ENCODE measurements at places on chromosomes 7 and 10.

GRCh38 chr10:34696423-34696822, 118.7 kb downstream of the PARD3 start:
- DNase-seq, result no peak

GRCh38 chr10:84360637-84361365, 32.4 kb downstream of the CCSER2 start:
- DNase-seq, result no peak

- DNase-seq, result no peak
Measured at GRCh38 chr7:67913604-67914003, 917.0 kb downstream of the TYW1 start.

DNA sequence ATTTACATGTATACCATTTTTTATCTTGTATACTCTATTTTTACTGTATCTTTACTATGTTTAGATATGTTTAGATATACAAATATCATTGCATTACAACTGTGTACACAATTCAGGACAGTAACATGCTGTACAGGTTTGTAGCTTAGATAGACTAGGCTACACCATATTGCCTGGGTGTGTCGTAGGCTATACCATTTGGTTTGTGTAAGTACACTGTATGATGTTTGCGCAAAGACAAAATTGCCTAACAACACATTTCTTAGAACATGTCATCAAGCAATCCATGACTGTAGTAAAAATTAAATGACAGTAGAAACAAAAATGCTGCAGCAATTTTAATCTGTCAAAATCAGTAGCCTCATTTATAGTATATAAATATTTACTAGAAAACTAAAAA, 812.2 kb downstream of the GRM8 start:
- DNase-seq, result no peak

DNA sequence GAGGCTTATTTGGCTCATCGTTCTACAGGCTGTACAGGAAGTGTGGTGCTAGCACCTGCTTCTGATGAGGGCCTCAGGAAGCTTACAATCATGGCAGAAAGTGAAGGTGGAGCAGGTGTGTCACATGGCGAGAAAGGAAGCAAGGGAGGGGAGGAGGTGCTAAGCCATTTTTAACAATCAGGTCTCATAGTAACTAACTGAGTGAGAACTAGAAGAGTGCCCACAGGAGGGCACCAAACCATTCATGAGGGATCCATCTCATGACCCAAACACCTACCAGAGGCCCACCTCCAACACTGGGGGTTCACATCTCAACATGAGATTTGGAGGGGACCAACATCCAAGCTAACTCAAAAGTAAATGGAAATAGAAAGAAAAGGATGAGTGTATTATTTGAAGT, 78.1 kb downstream of the CXCL12 start:
- DNase-seq, result no peak

- DNase-seq, result no peak
Measured at GRCh38 chr7:158308001-158308400, 279.6 kb downstream of the PTPRN2 start.

GRCh38 chr7:106071356-106071998, 40.6 kb downstream of the SYPL1 start:
- no peak for DNase-seq

GRCh38 chr10:29763396-29763795, 128.6 kb upstream of the SVIL start:
- DNase-seq, result no peak

DNA sequence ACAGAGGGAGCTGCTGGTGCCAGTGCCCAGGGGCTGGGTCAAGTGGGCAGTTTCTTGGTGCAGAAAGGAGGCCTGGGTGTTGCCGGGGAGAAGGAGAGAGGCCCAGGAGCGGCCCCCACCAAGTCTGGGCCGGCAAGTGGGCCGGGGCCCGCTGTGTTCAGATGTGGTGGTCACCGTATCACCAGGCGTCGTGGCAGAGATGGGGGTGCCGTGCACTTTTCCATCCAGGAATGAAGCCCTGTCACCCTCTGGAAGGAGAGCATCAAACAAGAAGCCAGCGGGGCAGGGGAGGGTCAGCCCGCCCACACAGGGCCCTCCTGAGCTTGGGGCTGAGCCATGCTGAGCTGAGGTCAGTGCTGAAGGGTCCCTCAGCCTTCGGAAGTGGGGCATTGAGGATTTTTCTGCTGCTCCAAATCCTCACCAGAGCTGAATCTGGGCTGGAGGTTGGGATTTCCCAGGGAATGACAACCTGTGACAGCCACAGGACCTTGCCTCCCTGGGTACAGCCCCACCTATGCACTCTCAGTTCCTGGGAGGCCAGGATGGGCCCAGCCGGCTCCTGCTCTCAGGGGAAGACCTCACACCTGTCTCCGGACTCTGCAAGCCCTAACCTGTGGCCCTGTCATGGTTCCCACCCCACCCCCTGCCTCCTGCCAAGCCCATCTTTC, 27.9 kb upstream of the INPP5A start:
- DNase-seq, result no peak

DNA sequence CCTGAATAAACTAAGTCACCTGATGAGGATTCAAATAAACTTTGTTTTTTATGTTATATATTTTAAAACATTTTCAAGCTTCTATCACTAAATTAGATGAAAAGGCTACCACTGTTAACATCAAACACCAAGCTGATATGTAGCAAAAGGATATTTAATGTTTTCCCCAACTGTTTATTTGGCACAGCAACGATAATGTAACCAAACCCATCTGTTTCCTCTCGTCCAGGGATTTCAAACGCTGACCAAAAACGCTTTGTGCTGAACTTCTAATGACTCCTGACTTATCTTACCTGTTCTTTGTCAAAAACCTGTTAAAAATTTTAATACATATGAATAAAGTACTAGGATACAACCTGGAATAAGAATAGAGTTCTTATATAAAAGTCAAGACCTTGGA, 30.5 kb downstream of the DCLRE1A start:
- DNase-seq, result no peak

- DNase-seq, result no peak
Measured at GRCh38 chr7:84568781-84569180, 374.2 kb upstream of the SEMA3A start.

- DNase-seq, result no peak
Measured at GRCh38 chr7:70063371-70063770, 465.1 kb downstream of the AUTS2 start.

GRCh38 chr10:10642751-10643150, 374.9 kb upstream of the CELF2 start:
- DNase-seq, result no peak

DNA sequence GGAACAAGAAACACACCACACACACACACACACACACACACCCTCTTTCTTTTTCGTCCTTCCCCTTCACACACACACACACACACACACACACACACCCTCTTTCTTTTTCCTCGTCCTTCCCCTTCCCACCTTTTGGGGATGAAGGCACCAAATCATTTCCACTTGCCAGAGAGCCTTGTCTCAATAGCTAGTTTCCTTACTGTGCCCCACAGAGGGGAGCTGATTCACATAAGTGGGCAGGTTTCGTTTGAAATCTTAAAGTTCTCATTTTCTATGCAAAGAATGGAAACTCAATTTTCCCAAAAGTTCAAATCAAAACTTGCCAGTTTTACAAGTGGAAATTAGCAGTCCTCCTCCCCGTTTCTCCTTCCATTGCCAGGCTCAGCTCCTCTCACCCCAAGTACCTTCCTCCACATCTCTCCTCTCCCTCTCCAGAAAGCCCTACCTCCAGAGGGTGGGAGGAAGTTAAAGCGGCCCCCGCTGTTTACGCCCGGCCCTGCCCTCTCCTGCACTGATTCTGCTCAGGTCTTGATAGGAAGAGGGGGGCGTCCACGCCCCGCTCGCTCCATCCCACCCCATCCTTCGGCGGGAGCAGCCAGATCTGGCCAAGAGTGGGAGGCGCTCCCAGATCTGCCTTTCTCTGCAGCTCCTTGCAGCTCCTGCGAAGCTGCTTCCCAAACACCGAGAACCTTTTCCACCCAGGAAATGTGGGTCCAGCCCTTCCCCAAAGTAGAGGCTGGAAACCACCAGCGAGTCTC, 1.3 kb downstream of the CTTNBP2 start:
- no peak for DNase-seq

DNA sequence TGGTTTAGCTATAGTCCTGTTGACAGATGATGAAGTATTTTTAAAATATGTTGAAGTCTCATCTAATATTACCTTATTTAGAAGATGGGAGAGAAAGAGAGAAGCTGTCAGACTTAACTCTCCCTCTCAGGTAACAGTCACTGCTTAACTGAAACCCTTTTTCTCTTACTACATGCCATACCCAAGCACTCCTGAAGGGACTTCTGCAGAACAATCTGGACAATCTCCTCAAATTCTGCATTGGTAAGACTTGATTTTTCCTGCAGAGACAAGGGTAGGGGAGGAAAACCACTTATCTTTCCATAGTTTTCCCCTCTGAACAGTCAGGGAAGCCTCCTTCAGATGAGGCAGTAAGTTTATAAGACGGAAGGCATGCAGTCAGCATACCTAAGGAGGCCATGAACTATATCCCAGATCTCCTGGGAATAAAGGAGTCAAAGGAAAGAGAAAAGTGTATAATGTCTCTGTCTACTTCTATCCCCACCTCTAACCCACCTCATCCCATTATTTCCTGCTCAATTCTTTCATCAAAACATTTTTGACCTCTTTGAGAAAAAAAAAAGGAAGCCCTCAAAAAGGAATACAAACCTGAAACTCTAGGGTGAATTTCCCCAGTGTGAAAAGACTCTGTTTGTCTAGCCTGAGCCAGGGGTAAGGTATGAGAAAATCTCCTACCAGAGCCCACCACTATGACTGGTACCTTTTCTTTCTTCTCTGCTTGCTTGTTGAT, 9.4 kb downstream of the ZCWPW1 start:
- DNase-seq, result no peak

DNA sequence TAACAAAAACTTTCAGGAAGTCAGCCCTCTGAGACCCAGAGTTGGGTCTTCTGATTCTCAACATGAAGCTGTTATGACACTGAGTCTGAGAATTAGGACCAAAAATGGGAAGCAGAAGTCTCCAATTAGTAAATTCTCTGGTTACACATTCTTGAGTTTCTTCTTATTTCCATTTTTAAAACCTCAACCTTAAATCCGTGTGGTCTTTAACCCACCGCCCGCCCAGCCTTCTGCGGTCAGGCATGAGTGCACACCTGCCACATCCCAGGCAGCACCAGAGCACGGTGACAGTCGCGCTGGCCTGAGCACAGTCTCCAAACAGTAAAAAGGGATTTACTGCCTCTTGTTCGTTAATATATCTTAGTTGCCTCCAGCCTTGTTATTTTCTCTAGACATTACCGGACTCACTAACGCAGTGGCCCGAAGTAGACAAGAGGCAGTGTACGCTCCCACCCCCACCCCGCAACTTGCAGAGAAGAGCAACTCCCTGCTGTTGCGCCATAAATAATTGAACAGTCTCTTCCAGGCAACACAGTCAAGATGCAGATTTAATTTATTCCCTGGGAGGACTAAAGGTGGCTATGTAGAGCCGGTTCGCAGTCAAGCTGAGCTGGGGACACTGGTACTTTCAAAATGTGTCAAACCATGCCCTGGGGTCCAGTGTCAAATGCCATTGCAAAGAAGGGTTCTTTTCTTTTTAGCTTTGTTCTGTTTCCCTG, 147.0 kb upstream of the CELF2 start:
- no peak for DNase-seq

DNA sequence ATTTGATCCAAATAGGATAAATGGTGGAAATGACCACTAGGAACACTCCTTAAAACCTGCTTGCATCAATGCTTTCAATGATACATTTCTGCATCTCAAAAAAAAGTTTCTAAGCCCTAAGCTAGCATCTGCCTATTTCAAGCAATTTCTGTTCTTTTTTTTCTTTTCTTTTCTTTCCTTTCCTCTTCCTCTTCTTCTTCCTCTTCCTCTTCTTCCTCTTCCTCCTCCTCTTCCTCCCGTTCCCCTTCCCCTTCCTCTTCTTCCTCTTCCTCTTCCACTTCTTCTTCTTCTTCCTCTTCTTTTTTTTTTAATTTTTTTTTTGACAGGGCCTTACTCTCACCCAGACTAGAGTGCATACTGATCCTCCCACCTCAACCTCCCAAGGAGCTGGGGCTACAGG, 15.4 kb downstream of the RBM20 start:
- no peak for DNase-seq

DNA sequence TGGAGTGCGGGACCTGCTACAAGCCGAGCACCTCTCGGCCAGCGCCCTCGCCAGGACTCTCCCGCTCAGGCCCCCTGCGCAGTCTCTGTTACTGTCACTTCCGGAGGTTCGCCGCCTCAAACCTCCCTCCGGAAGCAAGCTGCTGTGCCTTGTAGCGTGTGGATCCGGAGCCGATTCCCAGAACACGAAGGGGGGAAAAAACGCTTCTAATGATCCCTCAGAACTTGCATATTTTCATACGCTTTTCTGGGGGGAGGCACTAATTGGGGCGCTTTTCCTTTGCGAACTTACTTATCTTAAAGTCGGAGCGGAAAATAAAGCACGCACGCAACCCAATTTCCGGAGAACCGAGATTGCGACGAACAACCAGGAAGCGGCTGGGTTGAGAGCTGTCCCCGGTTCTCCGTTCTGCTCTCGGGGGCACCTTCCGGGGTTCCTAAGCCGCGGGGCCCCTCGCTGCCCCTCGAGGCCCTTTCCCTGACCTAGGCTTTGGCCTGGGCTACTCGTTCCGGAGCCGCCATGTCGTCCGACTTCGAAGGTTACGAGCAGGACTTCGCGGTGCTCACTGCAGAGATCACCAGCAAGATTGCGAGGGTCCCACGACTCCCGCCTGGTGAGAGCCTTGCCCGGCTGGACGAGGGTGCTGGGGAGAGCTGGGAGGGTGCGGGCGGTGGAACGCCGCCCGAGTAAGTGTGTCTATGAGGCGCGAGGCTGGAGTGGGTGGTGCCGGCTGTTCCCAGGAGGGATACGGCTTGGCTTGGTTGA, at the start of the genes VTI1A and ZDHHC6:
Gene VTI1A (plus strand): TSS at position 361 of the 765 bp plus-strand sequence. CDS start 159 bp downstream, at position 520.
Gene ZDHHC6 (minus strand): TSS at position 60 of the 765 bp plus-strand sequence. CDS start 1,478 bp downstream, outside the sequence.
- DNase-seq, result peak; percentile 64

Data from activated CD8-positive, alpha-beta memory T cell treated with anti-CD3 and anti-CD28 coated beads for 48 hours (primary cell).